Breast epithelium (tissue), 4 donors: ENCODE measurements at places on chromosomes 13 and 19. TPM values are rescaled to one million over a fixed set of nuclear protein-coding genes. Genes with fewer than 3 reads are reported as not detected.

MYPOP gene
- 2.4 TPM for total RNA-seq

APOC4 gene
- not detected for total RNA-seq

SPRED3 gene
- total RNA-seq = 0.16 TPM

SIAH3 gene
- total RNA-seq = not detected

PSG2 gene
- not detected for total RNA-seq

NLRP7 gene
- total RNA-seq = not detected

IRGC gene
- total RNA-seq = not detected

ZNF382 gene
- 13.0 TPM for total RNA-seq

- H3K4me1 ChIP-seq = no peaks in the 10 kb centered on the region
- peaks cover 14% of the 10 kb centered on the region for H3K36me3 ChIP-seq
- H3K27ac ChIP-seq = no peak overlapping the region
- no peak for DNase-seq
Observed at GRCh38 chr19:4654437-4655361, 15.4 kb downstream of the TNFAIP8L1 start.

DNA sequence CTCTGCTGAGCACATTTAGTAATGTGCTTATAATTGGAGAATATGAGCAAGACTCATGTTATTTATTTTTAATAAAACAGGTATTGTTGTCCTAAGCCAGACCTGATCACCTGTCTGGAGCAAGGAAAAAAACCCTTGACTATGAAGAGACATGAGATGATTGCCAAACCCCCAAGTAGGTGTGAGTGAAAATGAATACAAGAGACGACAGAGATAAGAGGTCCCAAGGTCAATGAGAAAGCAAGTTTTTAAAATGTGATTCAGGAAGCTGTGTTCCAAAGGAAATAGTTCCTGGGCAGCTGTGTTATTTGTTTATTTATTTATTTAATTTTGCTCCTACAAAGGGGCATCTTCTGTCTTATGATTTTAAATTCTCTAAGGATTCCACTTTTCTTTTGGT lies 83.1 kb downstream of the ZNF486 start:
- H3K4me3 ChIP-seq = no peak overlapping the region
- no peaks in the 10 kb centered on the region for H3K36me3 ChIP-seq
- DNase-seq = no peak

- peak within 1 kb of the TSS; percentile 98 for H3K4me3 ChIP-seq
- peaks cover 4% of the 10 kb centered on the region for H3K4me1 ChIP-seq
- H3K36me3 ChIP-seq = no peaks in the 10 kb centered on the region
- no peaks in the 10 kb centered on the region for H3K27me3 ChIP-seq
Observed at GRCh38 chr19:38617764-38618589, at the start of gene MAP4K1. MAP4K1 (minus strand) TSS chr19:38617953; CDS start chr19:38617895, 58 bp downstream.

DNA sequence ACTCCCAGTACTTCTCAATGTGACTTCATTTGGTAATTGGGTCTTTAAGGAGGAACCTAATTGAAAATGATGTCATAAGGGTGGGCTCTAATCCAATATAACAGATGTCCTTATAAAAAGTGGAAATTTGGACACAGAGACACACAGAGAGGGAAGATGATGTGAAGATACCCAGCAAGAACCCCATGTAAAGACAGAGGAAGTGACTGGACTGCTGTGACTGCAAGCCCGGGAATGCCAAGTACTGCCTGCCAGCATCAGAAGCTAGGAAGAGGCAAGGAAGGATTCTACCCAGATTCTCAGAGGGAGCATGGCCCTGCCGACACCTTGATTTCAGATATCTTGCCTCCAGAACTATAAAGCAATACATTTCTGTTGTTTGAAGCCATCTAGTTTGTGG lies 239.3 kb downstream of the KCTD12 start:
- H3K27me3 ChIP-seq = no peaks in the 10 kb centered on the region
- no peak overlapping the region for H3K27ac ChIP-seq

DNA sequence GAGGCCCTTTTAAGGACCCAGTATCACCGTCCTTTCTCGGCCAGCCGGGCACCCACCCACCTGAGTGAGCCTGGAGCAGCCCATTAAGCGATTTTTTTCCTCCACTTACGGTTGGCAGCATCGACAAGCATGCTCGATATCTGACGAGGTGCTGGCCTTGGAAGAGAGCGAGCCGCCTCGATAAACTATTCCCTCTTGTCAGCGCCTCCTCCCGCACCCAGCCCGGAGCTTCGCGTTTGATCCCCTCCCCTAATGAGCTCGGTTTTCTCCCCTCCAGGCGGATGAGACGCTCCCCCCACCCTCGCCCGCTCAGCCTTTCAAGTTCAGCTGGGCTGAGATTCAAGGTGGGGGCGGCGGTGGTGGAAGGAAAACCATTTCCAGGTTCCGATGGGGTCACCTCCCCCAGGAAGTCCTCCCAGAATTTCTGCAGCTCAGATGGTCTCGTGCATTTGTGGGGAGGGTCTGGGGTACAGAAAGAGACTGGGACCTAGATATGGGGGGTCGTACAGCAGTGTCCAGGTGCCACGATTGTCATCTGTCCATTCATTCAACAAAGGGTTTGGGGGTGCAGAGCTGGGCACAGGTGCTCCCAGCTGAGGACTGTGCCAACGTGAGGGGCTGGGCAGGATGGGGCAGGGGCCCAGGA lies 18.9 kb upstream of the ONECUT3 start:
- DNase-seq = no peak
- H3K27me3 ChIP-seq = peaks cover 97% of the 10 kb centered on the region
- no peak overlapping the region for H3K27ac ChIP-seq
- no peaks in the 10 kb centered on the region for H3K4me1 ChIP-seq

- no peaks in the 10 kb centered on the region for H3K27me3 ChIP-seq
- no peaks in the 10 kb centered on the region for H3K36me3 ChIP-seq
- no peak overlapping the region for H3K27ac ChIP-seq
- no peak overlapping the region for H3K4me3 ChIP-seq
- DNase-seq = no peak
- peaks cover 7% of the 10 kb centered on the region for H3K4me1 ChIP-seq
Observed at GRCh38 chr19:1494115-1494815, 3.3 kb downstream of the REEP6 start.

DNA sequence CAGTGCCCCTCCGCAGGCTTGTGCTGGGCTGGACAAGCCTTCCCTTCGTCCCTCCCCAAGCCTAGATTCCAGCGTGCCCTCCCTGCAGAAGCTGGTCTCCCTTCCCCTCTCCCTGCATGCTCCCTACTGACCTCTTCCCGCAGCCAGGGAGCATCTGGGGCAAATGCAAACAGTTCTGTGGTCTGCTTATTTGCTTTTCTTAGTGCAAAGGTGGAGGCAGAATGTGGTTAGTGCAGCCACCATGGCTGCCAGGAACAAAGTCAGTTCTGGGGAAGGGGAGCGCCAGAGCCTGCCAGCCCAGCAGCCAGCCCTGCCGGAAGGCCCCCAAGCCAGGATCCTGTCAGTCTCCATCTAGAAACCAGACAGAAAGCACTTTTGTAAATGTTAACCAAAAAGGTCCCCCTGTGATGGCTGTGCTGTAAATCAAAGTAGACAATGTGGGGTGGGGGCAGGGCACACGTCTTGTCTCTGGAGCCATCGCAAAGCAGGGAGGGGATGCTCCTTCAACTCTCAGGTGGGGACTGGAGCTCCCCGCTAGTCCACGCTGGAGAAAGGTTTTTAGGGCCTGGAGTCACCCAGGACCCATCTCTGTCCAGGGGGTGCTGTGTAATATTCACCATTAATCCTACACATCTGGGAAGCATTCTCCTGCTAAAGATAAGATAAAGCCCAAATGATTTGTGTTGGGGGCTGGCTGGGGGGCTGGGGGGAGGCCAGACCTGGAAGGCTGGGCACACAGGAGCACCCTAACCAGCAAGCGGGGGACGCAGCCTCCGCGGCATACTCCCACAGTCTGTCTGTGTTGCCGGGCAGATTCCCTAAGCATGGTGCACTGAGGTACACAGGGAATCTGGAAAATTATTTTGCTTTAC lies 30.9 kb downstream of the SERP2 start:
- peak overlapping the region; percentile 57 for H3K4me3 ChIP-seq
- H3K4me1 ChIP-seq = peaks cover 12% of the 10 kb centered on the region
- DNase-seq = peak; percentile 33
- no peaks in the 10 kb centered on the region for H3K27me3 ChIP-seq

GRCh38 chr19:32876919-32877285 lies 7.3 kb upstream of the SLC7A9 start:
- no peaks in the 10 kb centered on the region for H3K36me3 ChIP-seq
- H3K4me3 ChIP-seq = no peak overlapping the region
- no peaks in the 10 kb centered on the region for H3K4me1 ChIP-seq
- H3K27me3 ChIP-seq = no peaks in the 10 kb centered on the region
- H3K27ac ChIP-seq = no peak overlapping the region

- H3K4me1 ChIP-seq = peaks cover 4% of the 10 kb centered on the region
- H3K27ac ChIP-seq = no peak overlapping the region
- DNase-seq = no peak
- H3K36me3 ChIP-seq = no peaks in the 10 kb centered on the region
- no peaks in the 10 kb centered on the region for H3K27me3 ChIP-seq
- no peak overlapping the region for H3K4me3 ChIP-seq
Observed at GRCh38 chr13:44906230-44906629, 83.0 kb downstream of the NUFIP1 start.

DNA sequence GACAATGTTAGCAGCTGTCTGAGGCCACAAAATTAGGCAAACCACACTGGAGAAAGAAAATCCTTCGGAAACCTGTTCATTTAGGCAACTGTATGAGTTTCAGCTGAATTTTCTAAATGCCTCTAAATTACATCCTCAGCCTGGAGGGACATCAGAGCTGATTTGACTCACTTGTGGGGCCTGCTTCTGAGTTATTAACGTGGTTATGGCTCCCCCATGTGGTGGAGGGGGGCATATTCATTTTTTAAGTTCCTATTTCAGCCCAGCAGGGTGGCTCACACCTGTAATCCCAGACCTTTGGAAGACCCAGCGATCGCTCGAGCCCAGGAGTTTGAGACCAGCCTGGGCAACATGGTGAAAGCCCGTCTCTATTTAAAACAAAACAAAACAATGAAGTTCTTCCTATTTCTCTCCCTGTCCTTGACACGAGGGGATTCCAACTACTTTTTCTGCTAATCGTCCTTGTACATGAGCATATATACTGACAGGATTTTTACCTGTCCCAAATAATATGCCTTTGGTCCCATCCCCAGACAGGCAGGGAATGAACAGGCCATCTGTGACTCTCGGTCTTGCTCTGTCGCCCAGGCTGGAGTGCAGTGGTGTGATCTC lies 31.5 kb upstream of the HIF3A start:
- H3K27me3 ChIP-seq = peaks cover 5% of the 10 kb centered on the region
- DNase-seq = no peak
- no peak overlapping the region for H3K27ac ChIP-seq
- H3K36me3 ChIP-seq = no peaks in the 10 kb centered on the region
- H3K4me1 ChIP-seq = no peaks in the 10 kb centered on the region
